Large intestine (tissue), 12 donors: ENCODE measurements at places on chromosomes 4 and X. TPM values are rescaled to one million over a fixed set of nuclear protein-coding genes. Genes with fewer than 3 reads are reported as not detected.

TSPAN5 gene
- polyA plus RNA-seq, result 9.9 TPM

LAS1L gene
- 27.7 TPM for polyA plus RNA-seq

MAGEA1 gene
- not detected for polyA plus RNA-seq

TIGD4 gene
- 3.0 TPM for polyA plus RNA-seq
